ENCODE measurements at places on chromosomes 6 and 20.
A peak's percentile ranks its signal among the peaks of the same experiment; 100 is the strongest.

- no peak overlapping the region for H3K4me3 ChIP-seq
- no peaks in the 10 kb centered on the region for H3K27me3 ChIP-seq
- H3K36me3 ChIP-seq = peaks cover 3% of the 10 kb centered on the region
- H3K4me1 ChIP-seq = peaks cover 7% of the 10 kb centered on the region
- no peak overlapping the region for H3K27ac ChIP-seq
Measured at GRCh38 chr20:41428285-41428684, 61.7 kb upstream of the EMILIN3 start.

- no peaks in the 10 kb centered on the region for H3K36me3 ChIP-seq
- H3K4me3 ChIP-seq = no peak overlapping the region
- H3K4me1 ChIP-seq = no peaks in the 10 kb centered on the region
- no peak for DNase-seq
- H3K27me3 ChIP-seq = no peaks in the 10 kb centered on the region
Measured at GRCh38 chr20:47799116-47799715, 13.9 kb upstream of the SULF2 start.

DNA sequence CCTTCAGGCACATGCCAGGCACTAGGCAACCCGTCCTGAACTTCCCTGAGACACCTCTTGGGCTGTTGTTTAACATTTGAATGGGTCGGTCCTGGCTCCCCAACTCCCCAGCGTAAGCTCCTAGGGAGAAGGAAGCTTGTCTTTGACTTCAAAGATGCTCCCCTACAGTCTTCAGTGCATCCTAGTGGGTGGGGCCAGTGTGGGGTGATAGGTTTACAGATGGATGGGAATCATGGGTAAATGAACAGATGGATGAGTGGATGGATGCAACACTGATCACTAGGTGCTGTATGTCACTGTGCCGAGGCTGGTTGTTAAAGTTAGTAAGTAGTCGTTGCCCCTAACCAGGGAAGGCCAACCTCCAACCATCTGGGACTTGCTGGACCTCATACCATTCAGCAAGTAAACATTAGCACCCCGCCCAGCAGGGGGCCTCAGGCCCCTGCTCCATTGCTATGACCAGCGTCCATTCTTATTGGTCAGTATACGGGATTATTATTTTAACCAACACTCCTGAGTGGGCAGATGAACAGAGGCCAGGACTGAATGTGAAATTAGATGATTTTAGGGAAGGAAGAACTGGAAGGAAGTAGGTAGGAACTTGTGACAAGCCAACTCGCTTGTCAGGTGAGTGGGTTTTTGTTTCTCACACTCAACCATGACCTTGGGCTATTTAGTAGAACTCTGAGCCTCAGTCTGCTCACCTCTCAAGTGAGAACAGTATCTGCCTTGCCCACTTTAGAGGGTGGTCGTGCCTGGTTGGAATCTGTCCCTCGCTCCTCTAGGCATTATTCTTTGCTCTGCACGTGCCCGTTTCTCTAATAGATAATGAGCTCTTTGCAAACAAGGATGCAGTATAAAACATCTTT lies 82.9 kb upstream of the FOXP4 start:
- DNase-seq = peak; percentile 62
- no peak overlapping the region for H3K4me3 ChIP-seq
- H3K27ac ChIP-seq = no peak overlapping the region

DNA sequence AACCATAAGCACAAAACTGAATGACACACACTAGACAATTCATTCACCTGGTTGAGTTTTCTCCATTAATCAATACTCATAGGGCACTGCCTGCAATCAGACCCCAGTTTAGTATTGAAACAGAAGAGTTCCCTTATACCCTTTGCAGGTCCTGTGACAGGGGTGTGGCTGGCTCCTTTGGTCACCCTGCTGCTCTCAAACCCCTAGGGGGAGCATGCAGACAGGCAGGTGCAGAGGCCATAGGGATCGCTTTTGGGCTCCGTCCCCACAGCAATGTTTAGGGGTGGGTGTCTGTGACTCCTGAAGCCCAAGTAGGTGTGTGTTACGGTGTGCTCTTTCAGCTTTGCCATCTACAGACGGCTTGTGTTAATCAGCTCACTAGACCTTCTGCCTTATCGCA lies 210.4 kb downstream of the CENPW start:
- H3K4me1 ChIP-seq = no peaks in the 10 kb centered on the region
- H3K4me3 ChIP-seq = no peak overlapping the region
- H3K36me3 ChIP-seq = no peaks in the 10 kb centered on the region
- no peaks in the 10 kb centered on the region for H3K27me3 ChIP-seq
- no peak for DNase-seq

DNA sequence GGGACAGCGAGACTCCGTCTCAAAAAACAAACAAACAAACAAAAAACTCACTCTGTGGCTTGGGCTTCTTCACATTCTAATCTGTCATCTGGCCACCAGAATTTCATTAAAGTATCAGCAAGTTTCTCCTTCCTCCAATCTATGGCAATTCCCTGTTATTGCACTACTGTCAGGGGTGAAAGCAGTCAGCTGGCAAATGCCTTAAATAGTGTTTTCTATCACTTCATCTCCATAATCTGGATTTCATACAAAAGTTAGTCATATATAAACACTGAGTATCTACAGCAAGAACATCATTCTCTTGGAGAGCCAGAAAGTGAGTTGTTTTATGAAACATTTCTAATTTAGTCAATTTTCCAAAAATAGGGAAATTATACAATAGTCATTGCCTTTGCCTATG lies 56.1 kb downstream of the PHACTR3 start:
- no peak overlapping the region for H3K27ac ChIP-seq
- no peaks in the 10 kb centered on the region for H3K4me1 ChIP-seq
- H3K4me3 ChIP-seq = no peak overlapping the region
- DNase-seq = no peak

All from astrocyte (in vitro differentiated cells and primary cell).